ENCODE measurements at places on chromosomes 6 and 20.

GRCh38 chr6:64644024-64644423, 1008.4 kb downstream of the PHF3 start:
- DNase-seq: peak; percentile 39

DNA sequence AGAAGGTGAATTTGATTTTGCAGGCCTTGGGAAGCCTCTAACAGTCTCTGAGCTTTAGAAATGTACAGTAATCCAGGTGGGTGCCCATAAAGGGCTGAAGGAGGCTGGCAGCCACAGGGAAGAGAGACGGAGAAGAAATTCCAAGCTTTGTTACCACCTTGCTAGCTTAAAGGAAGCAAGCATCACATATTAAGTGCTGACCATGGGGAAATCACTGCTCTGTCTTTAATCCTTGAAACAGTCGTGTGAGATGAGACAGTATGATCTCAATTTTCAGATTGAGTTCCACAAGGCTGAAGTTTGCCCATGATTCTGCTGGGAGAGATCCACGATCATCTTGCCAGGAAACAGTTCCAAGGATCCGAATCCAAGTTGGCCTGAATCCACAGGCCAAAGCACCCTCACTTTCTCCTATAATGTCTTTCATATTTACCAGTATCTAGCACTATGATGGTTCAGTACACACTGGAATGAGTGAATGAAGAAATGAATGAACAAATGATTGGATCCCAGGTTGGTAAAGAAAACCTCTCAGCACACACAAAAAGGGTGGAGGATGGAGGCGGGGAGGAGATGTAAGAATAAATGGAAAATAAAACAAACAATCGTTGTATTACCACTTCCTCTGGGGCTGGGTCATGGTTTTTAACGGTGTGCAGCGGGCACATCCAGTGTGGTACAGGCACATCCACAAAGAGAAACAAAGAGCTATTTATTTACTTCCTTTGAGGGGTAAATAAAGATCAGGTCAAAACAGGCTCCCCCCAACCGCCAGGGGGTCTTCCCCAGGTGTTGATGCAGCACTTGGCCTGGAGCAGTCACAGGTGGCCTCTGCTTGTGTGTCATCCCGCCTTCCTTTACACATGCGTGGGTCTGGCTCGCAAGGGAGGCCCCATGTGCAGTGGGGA, 28.2 kb upstream of the TAF8 start:
- DNase-seq: no peak

DNA sequence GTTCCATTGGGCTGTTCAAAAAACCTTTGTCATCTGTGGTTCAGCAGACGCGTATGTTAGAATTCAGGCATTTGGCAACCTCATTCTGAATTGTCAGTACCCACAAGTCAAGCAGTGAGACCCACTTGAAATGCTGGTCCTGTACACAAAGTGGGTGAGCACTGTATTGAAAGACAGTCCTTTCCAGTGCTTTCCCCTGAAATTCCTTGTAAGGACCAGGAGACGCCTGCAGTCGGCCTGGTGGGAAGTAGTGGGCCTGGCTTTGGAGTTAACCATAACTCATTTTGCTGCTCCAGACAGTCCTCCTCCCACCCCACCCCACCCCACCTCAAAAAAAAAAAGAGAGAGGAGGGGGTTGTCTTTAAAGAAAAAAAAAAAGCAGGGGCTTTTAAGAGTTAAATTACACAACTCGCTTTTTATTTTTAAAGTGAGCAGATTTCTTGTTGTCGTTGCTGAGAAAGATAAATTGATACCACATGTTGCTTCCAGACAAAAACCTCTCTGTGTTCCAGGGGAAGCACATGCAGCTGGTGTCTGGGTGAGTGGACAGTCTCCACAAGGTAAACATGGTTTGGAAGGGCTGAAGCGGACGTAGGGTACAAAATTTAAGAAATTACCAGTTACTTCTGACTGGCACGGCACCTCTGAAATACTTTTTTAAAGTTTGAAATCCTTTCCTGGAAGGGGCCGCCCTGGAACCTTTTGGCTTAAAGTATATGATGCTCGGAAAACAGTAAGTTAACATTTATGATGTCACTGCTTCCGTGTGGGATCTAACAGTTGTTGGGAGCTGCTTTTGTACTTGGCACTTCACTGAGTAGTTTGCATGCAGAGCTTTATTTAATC, 95.3 kb downstream of the FOXO3 start:
- DNase-seq: no peak

DNA sequence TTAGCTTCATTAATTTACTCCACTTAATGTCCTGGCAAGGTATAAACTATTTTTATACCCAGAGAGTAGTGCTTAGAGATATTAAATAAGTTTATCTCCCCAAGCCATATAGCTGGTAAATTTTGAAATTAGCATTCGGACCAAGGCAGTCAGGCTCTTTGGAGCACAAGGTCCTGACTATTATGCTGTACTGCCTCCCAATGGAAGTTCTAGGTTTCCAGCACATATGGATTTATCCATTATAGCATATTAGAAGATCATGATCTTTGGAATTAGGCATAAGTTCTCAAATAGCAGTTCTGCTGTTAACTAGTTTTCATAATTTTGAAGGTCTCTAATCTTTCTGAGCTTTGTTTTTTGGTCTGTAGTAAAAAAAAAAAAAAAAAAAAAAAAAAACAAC, 835.3 kb upstream of the EPHA7 start:
- no peak for DNase-seq

- no peak for DNase-seq
Observed at GRCh38 chr6:106134087-106134770, 48.1 kb downstream of the PRDM1 start.
